ENCODE measurements at places on chromosomes 7 and 10.

DNA sequence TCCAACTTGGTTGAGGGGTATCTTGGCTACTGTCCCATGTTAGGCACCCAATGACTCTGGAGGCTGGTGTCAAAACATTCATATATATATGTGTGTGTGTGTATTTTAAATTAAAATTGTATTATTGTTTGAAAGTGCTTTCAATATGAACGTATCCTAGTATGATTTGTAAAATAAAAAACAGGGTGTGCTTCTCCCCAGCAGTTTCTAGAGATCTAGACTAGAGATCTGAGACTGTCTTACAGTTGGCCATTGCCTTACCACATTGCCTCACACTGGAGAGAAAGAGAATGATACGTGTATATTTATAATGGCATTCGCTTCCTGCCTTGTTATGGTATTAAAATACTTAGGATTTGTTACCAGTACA is 1.2 kb downstream of the BAG3 start:
- peak; percentile 68 for DNase-seq

GRCh38 chr7:74012842-74013249 is 15.1 kb upstream of the ELN start:
- DNase-seq, result no peak

DNA sequence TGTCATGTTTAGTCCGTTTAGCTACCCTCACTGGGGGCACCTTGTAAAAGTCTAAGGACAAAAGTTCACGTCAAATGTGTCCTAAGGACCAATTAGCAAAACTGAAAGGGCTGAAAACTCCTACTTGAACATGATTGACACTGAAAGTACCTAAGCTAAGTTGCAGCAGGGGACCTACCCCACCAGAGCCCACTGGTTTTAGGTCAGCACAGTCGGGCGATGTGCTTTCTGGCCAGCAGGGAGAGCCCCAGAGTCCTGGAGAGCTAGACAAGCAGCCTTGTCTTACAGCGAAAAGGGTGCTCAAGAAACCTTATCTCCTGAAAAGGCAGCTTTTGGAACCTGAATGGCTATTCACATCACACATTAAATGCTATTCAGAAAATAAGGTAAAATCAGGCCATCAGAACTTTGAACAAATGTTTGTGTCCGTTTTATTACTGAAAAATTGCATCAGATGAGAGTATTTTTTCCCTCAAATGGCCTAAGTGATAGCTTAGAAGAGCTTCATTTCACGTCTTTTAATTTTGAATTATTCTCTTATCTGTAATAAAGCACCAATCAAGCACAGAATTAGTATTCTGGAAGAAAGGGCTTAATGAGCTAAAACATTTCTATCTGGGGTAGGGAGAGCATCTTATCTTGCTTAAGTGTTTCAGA is 52.2 kb upstream of the MKI67 start:
- peak; percentile 72 for DNase-seq

- no peak for DNase-seq
These were observed 9.2 kb downstream of the GNA12 start for GRCh38 chr7:2834748-2835441.

- DNase-seq, result peak; percentile 62
These were observed 250.2 kb downstream of the ELFN1 start for GRCh38 chr7:1920266-1920681.

DNA sequence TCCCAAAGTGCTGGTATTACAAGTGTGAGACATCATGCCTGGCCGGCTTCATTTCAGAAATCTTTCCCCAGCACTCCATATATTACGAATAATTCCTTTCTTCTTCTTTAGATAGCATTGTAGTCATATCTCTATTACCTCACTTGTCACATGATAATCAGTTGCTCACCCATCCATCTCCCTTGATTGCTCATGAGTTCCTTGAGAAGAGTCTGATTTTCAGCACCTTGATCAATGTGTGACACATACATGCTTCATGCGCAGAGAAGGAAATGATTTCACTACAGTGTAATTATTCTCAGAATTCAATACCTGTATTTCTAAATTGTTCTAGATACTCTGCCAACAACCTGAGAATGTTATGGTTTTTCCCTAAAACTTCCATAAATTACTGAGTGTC is 26.7 kb upstream of the GGCT start:
- DNase-seq, result no peak

DNA sequence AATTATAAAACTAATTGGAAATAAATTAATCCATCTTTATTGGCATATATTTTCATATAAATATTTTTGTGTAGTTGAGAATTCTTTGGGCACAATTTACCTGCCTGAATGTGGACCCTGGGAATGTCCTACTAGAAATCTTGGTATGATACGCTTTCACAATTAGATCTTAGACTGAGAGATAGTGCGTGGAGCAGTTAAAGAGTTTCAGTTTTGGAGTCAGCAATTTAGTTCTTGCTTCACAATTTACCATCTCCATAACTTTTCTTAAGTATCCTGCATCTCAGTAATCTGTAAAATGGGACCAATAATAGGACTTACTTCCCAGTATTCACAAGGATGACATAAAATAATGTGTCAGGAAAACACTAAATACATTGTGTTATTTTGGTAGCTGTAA is 2.0 kb downstream of the MTPN start:
- DNase-seq, result no peak

GRCh38 chr7:132455378-132455777 is 120.9 kb downstream of the PLXNA4 start:
- DNase-seq, result no peak

DNA sequence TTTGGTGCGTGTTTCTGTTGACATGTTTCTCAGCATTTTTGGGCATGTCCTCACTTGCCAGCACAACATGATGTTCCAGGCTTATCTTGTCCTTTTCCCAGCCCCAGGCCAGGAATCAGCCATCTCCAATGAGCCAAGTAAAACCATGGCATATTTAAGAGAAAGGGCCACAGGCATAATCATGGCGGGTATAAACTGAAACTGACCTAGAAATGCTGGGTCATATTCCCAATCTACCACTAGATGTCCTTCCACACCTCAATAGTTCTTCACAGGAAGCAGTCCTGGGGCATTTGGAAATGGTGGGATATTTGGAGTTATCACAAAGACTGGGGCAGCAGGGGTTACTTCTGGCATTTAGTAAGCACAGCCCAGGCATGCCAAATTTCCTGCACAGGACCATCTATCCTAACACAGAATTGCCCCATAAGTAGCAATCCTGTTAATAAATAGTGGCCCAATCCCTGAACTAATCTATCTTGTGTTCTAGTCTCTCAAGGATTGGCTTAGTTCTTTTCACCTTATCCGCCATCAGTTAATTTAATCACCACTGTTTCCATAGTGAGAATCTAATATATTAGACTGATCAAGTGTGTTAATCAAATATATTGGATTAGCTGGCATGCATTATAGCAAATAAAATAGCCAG is 101.6 kb downstream of the NPSR1 start:
- no peak for DNase-seq

DNA sequence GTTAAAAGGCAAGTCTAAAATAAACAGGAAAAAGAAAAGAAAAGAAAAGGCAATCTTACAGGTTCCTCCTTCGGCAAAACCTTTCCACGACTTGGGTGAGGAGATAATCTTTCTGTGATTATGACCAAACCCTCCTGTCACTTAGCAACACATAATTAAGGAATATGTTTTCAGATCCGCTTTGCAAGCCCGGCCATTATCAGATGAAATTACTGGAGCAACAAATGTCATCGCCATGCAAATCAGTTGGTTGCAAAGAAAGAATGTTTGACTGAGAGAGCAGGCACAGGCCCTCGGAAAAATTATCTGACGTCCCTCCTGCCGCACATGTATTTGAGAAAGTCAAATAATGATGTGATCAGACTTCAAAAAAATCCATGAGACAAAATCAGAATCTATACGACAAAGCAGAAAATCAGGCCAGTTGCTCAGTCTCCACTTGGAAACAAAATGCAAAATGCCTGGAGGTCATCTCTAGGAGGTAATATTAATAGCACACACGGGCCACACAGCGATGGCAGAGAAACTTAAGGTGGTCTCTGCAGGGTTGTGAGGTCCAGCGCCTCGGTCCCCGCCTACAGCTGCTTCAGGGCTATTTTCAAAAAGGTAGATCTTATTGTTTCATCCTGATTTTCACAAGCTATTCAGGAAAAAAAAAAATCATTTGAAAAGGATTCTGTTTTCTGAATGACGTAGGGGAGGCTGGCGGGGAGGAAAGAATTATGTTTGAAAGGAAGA is 82.7 kb downstream of the ZRANB1 start:
- DNase-seq, result no peak

GRCh38 chr10:24383681-24384106 is 174.8 kb downstream of the KIAA1217 start:
- DNase-seq, result no peak

DNA sequence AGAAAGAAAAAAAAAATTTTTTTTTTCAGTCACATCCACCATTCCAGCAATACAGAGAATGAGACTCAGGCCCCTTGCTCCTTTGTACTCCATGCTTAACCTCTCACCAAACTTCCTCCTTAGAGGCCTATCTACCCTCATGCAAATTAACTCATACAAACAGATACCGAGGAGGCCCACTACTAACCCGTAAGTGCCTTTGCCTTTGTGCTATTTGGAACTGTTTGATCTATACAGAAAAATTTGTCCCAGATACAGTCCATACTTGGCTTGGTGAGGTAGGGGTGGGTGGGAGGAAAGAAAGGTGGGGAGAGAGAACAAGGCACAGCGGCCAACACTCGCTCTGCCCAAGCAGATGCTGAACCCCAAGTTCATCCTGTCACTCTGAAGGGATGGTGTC is 87.8 kb upstream of the DUSP5 start:
- DNase-seq, result no peak

DNA sequence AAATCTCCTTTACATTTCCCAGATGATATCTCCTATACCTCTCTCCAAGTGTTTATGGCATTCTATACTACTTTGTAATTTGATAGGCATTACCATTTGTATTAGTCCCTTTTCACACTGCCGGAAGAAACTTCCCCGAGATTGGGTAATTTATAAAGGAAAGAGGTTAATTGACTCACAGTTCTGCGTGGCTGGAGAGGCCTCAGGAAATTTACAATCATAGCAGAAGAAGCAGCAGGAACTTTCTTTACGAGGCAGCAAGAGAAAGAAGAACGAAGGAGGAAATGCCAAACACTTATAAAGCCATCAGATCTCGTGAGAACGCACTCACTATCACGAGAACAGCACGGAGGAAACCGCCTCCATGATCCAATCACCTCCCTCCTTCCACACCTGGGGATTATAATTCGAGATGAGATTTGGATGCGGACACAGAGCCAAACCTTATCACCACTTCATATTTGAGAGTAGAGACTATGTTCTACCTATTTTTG is 1194.6 kb downstream of the SORCS1 start:
- no peak for DNase-seq

DNA sequence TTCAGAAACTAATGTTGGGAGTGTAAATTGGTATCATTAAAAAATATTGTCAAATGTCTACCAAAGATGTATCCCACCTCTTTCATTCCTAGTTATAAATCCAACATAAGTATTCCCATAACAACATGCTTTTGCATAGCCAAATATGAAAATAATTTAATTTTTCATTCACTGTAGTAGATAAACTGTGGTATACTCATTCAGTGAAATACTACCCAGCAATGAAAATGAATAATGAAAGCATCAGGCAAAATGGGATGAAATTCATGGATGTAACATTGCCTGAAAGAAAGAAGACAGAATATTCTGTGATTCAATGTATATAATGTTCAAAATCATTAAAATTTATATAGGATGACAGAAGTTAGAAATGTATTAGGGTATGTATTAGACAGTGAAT is 629.0 kb upstream of the MBL2 start:
- DNase-seq, result no peak

GRCh38 chr7:31310321-31310935 is 30.1 kb downstream of the NEUROD6 start:
- no peak for DNase-seq
